ENCODE measurements at places on chromosomes 11 and 22.

GRCh38 chr11:66768088-66768521, 39.1 kb upstream of the SPTBN2 start:
- DNase-seq: peak; percentile 23

GRCh38 chr11:16936643-16937042, 77.6 kb downstream of the PLEKHA7 start:
- no peak for DNase-seq

DNA sequence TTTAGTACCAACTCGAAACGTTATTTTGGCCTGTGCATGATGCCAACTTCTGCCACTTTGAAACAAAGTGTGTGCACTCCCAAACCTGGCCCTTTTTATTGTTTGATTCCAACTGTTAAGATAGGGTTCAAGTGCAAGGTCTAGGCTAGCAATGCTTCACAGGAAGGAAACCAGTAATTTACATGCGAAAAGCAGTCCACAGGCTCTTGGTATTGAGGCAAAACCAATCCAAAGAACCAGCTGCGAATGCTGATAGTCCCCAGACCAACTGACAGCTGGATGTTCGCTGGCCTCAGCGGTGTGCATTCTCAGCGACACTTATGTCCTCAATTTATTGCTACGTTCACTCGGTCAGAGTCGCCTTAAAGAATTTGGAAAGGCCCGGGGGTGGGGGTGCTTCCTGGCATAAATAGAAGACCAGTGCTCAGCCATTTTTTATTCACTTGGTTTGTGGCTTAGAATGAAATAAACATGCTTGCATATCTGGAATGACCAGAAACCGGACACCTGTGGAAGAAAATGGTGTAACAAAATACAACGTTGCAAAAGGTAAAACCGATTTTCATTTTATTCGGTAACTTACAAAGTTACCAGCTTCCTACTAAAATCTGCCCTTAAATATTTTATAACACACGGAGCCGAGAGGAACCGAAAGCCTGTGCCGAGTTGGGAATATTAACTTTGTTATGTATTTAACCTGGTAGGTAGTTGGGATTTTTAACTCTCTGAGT, 1.6 kb downstream of the CPT1A start:
- no peak for DNase-seq

DNA sequence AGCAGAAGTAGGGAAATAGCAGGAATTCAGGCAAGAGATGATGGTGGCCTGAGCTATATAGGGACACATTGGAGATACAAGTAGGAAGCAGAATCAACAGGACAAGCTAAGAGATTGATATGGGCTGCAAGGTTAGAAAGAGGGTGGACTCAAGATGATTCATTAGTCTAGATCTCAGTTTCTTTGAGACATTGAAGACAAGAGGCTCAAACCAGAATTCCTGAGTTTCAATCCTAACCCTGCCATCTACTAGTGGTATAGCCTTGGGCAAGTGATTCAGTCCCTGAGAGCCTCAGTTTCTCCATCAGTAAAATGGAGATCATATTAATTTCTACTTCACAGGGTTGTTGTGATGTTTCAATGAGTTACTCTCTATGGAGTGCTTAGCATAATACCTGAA, 53.1 kb upstream of the NAV2 start:
- DNase-seq: no peak

GRCh38 chr22:38786631-38787030, 7.3 kb downstream of the DNAL4 start:
- no peak for DNase-seq

Data from heart right ventricle (tissue), 16 donors.